ENCODE measurements at places on chromosomes 12 and 14. TPM values are rescaled to one million over a fixed set of nuclear protein-coding genes. Genes with fewer than 3 reads are reported as not detected.

GRCh38 chr12:46374310-46374709 is 1.7 kb upstream of the SLC38A2 start:
- DNase-seq = peak; percentile 36

DNA sequence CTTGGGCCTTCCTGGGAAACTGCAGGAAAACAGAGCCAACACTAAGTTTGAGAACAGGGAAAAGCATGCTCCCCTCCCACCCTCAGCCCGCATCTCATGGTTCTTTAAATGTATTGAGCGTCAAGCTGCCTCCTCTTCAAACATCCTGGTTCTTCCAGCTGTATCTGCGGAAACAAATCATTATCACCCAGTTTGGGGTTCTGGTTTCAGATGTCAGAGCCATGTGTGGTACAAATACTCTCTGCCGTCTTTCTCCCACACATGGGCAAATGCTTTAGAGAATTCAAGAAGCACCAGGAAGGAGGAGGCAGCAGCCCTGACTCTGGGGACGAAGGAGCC is 29.1 kb downstream of the JDP2 start:
- peak; percentile 55 for DNase-seq

GRCh38 chr14:44109036-44109435 is 398.0 kb downstream of the FSCB start:
- DNase-seq = no peak

The OR6C3 gene
- total RNA-seq = not detected

The PROX2 gene
- under 0.01 TPM for total RNA-seq

DNA sequence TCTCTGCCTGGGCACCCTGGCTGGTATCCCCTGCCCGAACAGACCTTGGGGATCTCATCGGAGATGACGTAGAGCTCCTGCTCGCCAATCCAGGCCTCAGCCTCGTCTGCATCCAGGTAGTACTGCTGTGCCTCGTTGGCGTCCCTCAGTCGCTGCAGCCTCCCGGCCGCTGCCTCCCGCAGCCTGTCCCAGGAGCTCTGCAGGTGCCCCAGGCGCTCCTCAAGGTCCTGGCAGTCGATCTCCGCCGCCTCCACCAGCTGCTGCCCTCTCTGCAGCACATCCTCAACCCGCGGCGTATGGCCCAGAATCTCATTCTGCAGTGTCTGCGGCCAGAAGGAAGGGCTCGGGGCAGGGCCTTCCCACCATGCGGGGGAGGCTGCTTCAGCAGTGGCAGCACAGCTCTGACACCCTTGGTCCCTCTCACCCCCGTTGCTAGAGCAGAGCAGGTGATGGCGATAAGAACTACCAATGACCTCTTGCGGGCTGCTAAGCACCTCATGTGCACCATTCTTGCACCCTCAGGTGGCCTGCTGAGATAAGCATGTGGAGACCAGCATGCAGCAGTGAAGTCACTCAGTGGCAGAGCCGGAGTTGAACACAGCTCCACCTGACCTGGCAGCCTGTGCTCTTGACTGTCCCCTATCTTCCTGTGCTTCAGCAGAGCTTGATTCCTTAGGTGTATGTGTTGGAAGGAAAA is 71.0 kb downstream of the PLEKHG3 start:
- DNase-seq = no peak

- DNase-seq = no peak
These were observed 36.1 kb downstream of the PACS2 start for GRCh38 chr14:105350450-105351244.

DNA sequence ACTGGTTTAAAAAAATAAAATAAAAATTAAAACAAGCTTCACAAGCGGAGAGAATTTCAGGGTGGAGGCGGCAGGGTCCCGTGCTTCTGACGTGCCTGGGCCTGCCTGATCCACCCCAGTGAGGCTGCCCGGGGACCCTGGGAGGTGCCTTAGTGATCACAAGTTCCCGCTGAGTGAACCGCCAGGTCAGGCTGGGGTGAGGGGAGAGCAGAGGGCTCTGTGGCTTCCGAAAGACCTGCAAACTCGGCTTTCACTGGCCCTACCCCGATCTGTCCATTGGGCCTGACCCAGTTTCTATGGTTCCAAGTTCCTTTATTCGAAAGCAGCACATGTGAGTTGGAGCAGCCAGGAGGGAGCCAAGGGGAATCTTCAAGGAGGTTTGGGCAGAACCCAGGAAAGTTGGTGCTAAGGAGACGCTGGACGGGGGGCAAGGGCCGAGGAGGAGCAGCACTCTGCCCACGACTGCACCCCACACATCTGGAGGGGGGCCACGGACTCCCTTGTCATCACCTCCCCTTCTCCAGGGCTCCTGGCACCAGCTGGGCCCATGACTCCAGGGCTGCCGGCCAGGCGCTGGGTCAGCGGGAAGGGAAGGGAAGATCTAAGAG is 12.9 kb downstream of the MMP14 start:
- DNase-seq = peak; percentile 38

The EFS gene
- total RNA-seq = 7.8 TPM

- no peak for DNase-seq
These were observed 34.0 kb downstream of the SH2B3 start for GRCh38 chr12:111439657-111440151.

GRCh38 chr14:31657917-31658316 is 96.7 kb downstream of the NUBPL start:
- no peak for DNase-seq

GRCh38 chr14:98947911-98948595 is 323.9 kb downstream of the BCL11B start:
- no peak for DNase-seq

- peak; percentile 57 for DNase-seq
These were observed 320.2 kb downstream of the GRIN2B start for GRCh38 chr12:13661005-13661887.

The HOXC6 gene
- total RNA-seq = 1.6 TPM

The KLRC2 gene
- total RNA-seq = not detected
